ENCODE measurements at places on chromosomes 2 and 18.

GRCh38 chr18:49926106-49926745, 112.9 kb upstream of the ACAA2 start:
- DNase-seq = no peak

- no peak for DNase-seq
Measured at GRCh38 chr18:12768625-12769024, 65.8 kb downstream of the PSMG2 start.

GRCh38 chr18:35808796-35809195, 163.7 kb upstream of the RMP24 start:
- no peak for DNase-seq

GRCh38 chr2:16194530-16194929, 254.2 kb downstream of the MYCN start:
- no peak for DNase-seq

DNA sequence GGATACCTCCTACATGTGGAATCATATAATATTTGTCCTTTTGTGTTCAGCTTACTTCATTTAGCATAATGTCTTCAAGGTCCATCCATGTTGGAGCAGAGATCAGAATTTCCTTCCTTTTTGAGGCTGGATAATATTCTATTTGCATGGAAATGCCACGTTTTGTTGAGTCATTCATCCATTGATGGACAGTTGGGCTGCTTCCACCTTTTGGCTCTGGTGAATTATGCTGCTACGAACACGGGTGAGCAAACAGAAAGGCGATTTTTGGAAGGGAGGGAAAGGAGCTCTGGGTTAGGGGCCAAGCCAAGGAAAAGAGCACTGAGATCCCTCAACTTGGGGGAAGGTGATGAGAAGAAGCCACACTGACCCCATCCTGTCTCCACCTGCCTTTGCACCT, 260.5 kb downstream of the TNS1 start:
- DNase-seq = no peak
